ENCODE measurements at places on chromosomes 7 and 10. TPM values are rescaled to one million over a fixed set of nuclear protein-coding genes. Genes with fewer than 3 reads are reported as not detected.
A peak's percentile ranks its signal among the peaks of the same experiment; 100 is the strongest.

- no peak for DNase-seq
These were observed 9.8 kb upstream of the FXYD4 start for GRCh38 chr10:43361547-43362190.

DNA sequence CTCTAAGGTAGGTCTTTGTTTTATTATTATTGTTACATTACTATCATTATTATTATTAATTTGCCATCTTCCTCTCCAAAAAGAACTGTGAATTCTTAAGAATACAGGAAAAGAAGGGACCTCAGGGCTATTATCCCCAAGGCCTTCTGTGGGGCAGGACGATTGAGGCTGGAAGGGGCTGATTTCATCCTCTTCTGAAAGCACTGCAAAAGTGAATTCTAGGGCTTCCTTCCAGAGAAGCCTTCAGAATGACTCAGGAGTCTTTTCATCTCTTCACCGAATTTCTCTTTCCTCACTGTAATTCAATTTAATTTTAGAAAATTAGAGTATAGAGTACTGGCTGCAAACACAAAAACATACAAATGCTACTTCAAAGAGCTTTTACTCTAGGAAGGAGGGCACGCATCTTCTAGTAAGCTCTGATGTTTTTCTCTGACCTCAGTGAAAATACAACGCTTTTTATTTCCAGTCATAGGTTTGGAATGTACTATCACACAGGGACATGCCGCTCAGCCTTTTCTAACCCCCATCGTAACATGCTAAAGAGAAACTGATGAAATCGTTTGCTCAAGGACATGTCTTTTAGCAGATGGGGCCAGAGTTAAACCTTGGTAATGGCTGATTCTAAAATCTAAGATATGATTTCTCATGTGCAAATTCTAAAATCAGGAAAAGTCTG lies 280.2 kb upstream of the PITRM1 start:
- DNase-seq: no peak

The C7orf33 gene
- total RNA-seq: not detected

The MYO1G gene
- 0.08 TPM for total RNA-seq

DNA sequence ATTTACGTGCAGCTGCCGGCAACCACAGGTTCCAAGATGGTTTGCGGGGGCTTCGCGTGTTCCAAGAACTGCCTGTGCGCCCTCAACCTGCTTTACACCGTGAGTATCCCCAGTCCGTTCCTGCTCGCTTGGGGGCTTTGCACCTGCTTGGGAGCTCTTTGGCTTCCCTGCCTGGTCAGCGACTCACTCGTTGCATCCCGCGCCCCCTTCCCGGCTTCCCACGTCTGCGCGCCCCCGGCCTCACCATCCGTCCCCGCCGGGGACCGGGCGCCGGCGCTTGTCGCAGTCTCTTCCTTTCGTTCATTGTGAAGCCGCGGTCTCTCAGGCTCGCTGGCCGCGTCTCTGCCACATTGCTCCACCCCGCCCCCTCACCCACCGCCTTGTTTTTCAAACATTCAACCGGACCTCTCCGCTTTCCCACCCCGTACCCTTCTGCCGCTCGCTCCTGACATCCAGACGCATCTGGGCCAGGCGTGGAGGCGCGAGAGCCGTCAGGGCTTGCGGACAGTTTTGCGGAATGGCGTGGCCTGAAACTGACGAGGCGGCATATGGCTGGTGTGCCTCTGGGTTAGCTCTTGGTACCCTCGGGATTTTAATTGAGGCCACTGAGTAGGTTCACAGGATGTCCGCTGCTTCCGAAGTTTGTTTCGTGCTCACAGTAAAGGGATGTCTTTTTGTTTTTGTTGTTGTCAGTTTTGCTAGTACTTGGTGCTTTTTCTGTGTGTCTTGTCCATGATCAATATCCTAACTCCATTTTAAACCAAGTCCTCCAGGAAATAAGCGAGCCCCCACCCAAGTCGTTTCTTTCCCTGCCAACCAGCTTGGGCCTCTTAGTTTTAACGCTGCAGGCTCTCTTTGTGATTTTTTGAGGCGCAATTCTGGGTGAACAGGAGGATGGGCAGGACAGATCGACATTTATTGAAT lies 639 bp downstream of the TSPAN13 start:
- DNase-seq: peak; percentile 66

DNA sequence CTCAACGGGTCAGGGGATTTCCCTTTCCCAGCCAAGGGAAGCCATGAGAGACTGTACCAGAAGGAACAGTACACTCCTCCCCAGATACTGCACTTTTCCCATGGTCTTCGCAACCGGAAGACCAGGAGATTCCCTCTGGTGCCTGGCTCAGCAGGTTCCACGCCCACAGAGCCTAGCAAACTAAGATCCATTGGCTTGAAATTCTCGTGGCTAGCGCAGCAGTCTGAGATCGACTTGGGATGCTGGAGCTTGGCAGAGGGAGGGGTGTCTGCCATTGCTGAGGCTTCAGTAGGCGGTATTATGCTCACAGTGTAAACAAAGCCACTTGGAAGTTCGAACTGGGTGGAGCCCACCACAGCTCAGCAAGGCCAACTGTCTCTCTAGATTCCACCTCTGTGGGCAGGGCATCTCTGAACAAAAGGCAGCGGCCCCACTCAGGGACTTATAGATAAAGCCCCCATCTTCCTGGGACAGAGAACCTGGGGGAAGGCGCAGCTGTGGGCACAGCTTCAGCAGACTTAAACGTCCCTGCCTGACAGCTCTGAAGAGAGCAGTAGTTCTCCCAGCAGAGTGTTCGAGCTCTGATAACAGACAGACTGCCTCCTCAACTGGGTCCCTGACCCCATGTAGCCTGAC lies 29.6 kb downstream of the SLC16A12 start:
- DNase-seq: no peak

The ZNF117 gene
- 0.74 TPM for total RNA-seq
